ENCODE measurements at places on chromosomes 16 and 17.

GRCh38 chr17:14048169-14048568, 21.1 kb upstream of the COX10 start:
- no peak for DNase-seq

DNA sequence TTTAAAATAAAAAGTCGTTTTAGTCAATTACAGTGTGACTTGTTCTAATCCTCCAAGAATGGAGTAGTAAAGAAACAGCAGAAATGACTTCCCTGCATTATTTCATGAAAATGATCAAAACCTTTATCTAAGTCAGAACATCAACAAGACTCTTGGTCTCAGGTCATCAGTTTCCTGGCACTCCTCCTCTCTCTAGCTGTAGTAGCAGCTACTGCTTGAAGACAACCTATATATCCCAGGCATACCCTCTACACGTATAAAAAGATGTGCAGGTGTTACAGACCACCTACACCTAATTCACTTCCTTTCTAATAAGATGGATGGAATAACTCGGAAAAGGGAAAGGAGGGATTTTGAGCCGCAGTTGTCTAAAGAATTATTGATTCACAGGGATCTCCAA, 1.6 kb upstream of the FBF1 start:
- DNase-seq = no peak

- no peak for DNase-seq
Measured at GRCh38 chr16:86862595-86863280, 284.4 kb downstream of the FOXL1 start.

GRCh38 chr16:11245988-11246387, 10.0 kb downstream of the SOCS1 start:
- DNase-seq = no peak

DNA sequence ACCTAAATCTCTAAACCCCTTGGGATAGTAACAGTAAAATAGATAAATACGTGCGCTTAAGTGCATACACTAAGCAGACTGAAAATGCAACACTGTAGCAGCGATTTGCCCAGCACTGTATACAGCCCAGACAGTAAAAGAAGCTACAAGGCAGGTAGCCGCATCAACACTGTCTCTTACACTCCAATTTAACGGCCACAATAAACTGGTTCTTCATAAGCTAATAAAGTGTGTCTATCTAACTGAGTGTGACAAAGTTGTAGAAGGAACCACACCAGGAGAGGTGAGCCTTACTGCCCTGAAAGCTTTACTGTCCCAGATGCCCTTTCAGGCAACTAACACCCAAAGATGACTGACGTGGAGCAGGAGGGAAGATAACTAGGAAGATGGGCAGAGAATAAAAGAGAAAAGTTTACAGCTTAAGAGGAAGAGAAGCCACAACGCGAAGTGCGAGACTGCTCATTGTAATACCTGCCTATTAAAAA, 847 bp downstream of the ZDHHC7 start:
- DNase-seq = no peak

DNA sequence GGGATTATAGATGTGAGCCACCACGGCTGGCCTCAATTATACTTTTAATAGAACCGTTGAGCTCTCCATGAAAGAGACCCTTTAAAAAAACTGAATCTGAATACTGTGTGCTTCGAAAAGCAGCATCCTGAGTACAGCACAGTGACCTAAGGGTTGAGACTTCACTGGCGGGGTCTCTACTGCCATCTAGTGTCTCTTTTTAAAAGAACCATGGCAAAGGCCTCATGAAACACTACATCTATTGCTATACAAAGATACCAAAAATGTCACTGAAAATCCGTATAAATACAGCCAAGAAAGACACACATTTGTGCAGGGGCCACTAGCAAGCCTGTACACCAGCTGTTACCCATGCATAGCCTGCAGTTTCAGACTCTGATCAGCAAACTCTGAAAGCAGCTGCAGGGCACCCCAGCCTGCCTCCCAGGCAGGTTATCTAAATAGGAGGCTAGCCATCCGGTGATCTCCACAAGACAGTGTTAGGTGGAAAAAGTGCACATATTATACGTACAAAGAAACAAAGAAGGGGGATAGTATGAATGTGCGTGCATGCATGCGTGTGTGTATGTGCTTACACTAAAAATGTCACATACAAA, 35.3 kb downstream of the NPLOC4 start:
- no peak for DNase-seq
